ENCODE measurements at places on chromosomes 5 and 9.

GRCh38 chr5:88819301-88819999, 63.5 kb downstream of the MEF2C start:
- DNase-seq, result no peak

GRCh38 chr5:77367741-77368140, 124.4 kb downstream of the WDR41 start:
- no peak for DNase-seq

DNA sequence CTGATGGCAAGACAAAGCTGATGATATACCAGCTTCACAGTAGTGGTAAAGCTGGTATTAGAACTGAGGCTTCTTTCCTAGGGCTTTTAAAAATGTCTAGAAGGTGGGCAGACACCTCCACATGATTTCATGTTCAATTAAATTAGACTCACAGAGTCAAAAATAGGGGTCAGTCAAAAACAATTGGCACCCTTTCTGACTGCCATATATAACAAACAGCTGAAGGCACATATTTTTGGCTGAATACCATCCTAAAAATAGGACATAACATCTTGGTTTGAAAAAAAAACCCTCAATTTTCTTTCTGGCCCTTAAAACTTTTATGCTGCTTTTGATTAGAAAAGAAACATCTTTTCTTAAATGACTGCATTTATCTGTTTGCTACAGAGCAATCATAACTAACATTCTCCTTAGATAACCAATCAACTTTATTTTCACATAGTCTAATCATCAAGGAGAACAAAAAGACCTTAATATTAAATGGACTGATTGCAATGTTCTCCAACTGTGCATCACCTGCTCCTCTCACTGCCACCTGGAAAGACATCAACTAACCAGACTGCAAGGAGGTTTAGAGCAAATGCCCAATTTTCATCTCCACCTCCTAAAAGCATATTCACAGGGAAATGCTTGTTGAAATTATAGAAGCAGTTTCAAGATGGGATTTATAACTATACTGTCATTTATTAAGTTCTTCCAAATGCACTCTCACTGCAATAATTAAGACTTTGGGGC, 3.2 kb downstream of the SGTB start:
- no peak for DNase-seq

DNA sequence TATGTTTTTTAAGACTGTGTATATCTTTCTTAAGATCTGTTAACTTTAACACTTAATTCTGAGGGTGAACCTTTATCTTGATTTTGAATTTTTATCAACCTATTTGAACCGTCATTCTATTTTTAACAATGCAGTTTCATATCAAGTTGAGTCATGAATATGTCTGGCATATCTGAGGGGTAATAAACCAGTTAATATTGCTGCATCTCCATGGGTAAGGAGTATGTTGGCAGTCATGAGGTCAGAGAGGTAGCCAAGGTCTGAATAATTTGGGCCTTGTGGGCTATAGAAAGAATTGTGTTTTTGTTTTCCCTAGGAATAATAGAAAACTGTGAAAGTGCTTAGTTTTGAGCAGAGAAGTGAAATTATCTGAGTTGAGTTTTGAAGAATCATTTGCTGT, 419.0 kb downstream of the PLK2 start:
- no peak for DNase-seq

GRCh38 chr5:112097768-112098167, 321.3 kb downstream of the EPB41L4A start:
- DNase-seq, result no peak

DNA sequence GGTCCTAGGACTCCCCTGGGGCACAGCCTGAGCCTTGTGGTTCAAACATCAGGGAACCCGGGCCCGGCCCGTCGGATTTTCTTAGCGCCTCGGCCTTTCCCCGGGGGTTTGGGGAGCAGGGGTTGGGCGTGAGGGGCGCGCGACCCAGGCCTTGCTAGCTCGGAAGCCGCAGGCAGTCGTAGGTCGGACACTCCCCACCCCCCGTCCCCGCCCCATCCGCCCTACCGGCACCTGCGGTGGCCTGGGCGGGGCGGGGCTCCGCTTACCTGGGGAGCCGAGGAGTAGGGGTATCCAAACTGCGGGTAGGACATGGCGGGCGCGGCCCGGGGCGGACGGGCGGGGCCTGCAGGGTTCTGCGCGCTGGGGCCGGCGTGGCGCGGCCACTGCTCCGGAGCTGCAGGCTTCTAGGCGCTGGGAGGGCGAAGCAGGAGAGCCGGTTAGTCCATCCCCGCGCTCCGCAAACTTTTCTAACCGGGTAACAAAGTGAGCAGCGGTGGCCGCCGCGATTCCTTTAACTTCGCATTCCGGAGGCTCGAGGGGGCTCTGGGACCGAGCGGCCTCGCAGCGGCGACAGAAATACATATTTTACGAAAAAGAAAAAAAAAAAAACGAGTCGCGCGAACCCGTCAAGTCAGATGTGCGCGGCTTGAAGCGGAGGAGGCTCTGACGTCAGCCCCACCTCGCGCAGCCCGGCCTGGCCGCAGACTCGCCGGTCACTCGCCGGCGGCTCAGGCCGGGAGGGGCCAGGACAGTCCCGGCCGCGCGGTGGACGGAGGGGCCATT, at the start of gene IRX4:
IRX4 (minus strand) TSS at position 589 of the 783 bp plus-strand sequence; CDS start at position 311, 278 bp downstream.
- DNase-seq, result no peak

DNA sequence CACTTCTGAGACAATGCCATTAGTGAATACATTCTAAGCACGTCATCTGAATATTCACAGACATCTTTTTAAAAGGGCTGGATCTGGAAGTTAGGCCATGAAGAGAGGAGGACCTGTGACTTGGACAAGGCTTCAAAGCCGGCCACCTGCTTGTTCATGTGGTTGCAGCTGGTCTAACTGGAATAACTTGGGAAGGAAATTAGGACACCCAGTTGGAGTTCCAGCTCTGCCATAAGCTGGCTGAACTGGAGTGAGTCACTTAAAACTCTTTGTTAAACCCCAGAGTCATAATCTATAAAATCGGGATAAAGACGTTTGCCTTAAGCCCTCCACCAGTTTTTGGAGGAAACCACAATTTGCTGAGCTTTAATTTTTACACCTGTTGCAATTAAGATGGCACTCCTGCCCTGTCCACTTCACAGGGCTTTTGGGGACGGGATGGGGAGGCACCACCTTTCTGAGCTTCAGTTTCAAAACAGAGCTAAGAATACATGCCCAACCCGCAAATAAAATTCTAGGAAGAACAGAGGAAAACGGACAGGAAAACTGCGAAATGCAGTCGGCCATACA, 536 bp upstream of the STX17 start:
- DNase-seq, result no peak

- DNase-seq, result no peak
Observed at GRCh38 chr5:72455476-72455875, 51.7 kb downstream of the ZNF366 start.

DNA sequence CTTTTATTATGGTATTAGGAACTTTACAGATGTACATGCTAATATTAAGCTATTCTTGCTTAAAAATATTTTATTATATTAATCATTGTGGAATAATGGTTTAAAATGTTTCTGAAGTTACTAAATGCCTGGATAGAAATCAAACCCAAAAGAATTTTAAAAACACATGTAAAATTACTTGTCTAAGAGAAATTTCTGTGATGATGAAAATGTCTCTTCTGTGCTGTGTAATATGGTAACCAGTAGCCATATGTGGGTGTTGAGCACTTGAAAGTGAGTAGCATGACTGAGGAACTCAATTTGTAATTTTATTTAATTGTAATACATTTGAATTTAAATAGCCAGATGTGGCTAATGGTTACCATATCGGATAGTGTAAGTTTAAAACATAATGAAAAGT, 66.7 kb upstream of the HSPB3 start:
- DNase-seq, result no peak

DNA sequence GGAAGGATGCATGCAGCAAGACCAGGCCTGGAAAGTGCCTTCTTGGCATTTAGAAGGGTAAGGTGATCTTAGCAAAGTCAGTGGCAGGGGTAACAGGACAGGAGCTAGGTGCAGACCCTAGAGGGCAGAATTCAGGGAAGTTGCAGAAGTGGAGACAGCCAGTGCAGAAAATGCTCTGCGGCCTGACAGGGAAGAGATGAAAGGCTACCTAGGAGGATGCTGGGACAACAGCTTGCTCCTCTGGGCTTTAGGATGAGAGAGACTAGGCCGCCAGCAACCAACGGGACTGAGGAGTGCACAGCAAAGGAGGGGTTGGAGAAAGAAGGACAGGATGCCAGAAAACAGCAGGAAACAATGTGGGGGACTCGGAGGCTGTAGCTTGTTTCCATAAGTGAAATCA, 219.9 kb downstream of the FSTL4 start:
- DNase-seq, result peak; percentile 27

GRCh38 chr9:86944796-86945727, 2.2 kb downstream of the GAS1 start:
- DNase-seq, result no peak

DNA sequence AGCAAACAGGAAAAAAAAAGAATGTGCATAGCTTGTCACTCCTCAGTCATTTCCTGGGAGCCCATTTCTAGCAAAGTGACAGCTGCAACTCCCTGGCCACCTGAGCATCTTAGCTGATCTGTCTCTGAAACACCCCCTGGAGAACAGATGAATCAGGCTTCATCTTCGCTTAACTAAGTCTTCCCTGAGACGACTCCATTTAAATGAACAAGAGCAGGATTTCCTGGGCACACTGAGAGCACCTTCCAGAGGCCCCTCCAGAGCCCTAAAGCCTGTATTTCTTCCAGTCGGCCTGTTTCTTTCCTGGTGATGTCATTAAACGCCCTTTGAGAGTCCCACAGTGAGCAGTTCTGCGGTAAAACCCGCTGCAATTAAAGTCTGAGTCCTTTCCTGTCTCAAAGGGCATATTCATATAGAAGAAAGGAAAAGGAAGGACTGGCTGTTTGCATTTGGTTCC, 13.9 kb downstream of the TGFBI start:
- no peak for DNase-seq

DNA sequence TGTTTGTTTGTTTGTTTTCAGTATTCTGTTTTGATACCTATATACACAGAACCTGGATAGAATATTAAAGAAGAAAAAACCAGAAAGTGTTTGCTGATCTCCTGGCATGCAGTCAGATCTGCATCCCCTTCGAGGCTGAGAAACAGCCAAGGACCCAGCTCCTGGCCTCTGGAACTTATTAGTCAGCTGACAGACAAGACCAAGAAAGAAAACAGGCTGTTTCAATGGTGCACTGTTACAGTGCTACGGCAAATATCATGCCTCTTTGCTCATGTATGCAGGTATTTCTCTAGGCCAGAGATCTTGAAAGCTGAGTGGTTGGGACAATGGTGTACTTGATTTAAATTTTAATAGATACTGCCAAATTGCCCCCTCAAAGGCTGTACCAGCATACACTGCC, 95.0 kb downstream of the C5orf15 start:
- no peak for DNase-seq

GRCh38 chr5:107570805-107571531, 99.8 kb downstream of the EFNA5 start:
- peak; percentile 62 for DNase-seq

DNA sequence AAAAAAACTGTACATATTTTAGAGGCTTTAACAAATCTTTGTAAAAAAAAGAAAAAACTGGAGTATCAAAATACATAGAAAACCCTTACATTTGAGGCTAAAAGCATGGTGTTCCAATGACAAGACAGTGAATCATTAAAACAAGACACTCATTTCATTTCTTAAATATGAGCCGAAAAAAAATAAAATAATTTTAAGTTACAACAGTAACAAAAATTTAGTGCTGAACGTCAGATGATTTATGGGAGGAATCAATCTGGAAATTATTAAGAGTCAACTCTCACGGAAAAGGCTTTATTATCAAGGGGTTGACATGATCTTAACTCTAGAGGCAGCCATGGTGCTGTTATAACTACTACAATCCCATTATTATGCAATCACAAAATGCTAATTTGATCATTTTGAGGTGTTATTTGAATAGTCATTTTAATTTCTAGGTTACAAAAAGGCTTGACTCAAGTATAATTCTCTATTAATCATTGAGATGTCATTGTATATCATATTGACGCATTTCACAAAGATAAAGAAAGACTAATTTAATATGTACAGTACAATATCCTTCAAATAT, 51.9 kb downstream of the MAPKAP1 start:
- no peak for DNase-seq

DNA sequence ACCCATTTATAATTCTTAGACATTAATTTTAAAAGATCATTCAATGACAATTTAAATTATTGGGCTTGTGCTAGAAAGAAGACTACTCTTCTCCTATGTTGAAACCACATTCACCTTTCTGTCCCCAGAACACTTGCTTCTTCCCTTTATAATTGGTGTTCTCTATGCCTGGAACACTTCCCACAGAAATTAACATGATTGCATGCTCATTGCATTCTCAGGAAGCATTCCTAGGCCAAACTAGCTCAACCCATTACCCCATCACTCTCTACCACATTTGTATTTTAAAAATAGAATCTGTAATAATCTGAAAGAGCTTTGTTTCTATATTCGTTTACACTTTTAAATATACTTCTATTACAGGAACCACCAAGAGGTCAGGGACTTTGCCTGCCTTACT, 184.7 kb downstream of the MEF2C start:
- DNase-seq, result no peak

DNA sequence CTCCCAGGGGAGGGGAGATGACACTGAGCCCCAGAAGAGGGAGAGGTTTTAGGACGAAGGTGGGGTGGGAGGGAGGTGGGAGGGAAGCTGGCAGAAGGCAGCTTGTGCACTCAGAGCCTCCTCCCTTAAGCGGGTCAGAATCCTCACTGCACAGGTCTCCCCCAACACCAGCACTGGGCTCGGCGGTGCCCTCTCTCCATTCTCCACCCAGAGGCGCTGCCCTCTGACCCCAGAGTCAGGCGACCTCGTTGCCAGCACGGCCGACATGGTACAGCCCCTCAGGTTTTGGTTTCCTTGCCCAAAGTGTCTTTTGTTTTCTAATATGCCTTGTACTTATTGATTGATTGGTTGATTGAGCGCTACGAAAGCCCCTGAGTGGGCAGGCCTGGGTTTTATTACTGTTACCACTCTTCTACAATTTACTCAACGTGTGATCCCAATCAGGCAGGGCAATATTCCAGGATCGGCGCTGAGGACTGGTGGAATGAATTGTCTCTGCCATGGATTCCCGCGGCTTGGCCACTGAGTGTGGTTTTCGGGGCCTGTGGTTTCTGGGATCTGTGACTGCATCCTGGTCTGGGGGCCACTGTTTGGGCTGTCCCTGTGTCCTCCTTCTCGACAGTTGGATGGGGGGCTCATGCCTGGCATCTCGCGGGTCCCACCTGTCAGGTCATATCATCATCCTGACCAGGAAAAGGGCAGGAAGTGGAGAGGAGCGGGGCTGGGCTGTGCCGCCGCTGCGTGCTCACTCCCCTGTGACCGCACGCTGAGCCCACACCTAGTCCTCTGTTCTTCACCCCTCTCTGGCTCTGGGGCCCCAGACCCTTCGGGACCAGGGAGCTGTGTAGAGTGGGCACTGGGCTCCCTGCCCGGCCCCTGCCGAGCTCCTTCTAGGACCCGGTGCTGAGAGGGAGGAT, 9.6 kb upstream of the FCN2 start:
- no peak for DNase-seq
